T-cell (primary cell): ENCODE measurements at places on chromosomes 5 and 9.

DNA sequence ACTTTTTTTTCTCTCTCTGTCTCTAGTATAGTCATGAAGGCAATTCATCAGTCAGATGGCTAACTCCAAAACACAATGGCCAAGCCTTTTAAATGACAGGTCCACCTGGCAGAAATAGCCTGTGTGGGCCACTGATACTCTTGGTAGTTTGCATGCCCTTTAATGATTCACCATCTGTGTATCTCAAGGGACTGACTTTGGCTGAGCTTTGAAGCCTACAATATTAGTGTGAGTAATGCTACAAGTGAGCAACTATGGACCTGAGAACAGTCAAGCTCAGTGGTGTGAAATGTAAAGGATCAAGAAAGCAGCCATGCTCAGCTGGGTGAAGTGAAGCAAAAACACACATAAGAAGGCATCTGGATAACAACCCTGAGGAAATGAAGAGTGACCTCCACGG lies 506.9 kb downstream of the TLE1 start:
- DNase-seq, result no peak

GRCh38 chr5:170338291-170338690 lies 40.7 kb upstream of the LCP2 start:
- no peak for DNase-seq

- no peak for DNase-seq
Measured at GRCh38 chr9:99054581-99054980, 50.3 kb upstream of the TGFBR1 start.

- no peak for DNase-seq
Measured at GRCh38 chr9:26240020-26240419, 561.8 kb upstream of the TUSC1 start.

DNA sequence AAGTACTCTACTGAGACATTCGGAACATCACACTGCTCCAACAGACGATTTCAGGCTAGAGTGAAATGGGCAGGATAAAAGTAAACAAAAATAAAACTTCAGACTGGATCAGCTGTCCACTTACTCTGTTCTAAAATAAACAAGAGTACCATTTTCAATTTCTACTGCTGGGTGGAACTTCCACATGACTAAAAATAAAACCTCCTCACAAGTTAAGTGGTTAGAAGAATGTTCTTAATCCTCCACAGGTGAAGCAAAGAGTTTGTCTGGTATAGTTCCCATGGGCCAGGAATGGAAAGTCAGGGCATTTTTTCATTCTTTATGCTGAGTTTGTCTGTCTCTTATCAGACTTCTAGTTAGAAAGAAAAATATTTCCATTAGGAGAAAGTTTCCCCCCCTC lies 15.7 kb downstream of the NUDT12 start:
- DNase-seq, result no peak

DNA sequence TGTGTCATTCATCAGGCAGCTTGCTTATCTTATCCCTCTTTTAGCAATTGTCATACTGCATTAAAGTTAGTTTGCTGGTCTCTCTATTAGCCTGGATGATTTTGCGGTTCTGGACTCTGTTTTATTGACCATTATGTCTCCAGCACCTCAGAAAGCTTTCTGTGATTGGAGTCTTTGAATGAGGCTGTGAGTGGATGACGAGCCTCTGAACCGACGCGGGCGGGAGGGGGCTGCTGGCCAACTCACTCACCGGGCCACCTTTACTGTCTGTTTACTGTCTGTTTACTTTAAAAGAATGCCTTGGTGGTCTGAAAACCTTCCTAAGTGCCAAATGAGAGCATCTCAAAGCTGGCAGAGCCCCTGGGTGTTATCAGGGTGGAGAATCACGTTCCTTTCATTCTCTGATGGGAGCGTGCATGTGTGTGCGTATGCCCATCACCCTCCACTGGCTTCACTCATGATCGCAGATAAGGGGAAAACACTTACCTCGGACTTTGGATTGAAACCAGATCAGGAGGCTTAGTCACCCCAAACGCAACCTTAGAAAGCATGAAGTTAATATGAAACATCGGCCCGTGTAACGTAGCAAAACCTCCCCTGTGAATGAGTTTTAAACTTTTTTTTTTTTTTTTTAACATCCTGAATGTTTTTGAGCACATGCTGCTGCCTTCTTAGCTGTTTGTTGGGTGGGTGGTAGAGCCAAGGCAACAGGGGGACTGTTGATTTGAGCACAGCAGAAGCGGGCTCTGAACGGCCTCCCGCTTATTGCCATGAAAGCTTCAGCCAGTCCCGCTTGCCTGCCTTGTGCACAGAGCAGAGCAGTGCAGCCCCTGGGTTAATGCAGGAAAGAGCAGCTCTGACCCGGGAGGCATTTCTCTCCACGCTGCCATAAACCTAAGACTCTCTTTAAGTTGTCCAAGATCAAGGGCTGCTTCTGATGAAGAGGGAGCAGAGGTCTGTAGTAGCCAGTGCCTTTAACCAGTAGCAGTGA lies 173.6 kb downstream of the GADD45G start:
- no peak for DNase-seq

DNA sequence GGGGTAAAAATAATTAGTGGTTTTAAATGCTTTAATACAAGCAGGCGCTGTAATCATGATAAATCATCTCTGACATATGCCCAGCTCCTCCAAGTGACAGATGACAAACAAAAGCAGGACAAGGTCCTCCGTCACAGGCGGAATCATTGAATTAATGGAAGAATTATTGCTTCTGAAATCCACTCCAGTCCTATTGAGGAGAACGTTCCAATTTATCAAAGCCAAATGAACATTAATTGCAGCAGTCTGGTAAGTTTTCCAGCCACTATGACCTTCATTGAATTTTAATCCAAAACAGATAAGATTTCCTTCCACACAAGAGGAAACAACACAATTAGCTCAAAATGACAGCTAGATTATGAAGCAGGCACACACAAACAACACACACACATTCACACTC lies 136.8 kb downstream of the ASTN2 start:
- DNase-seq, result no peak

GRCh38 chr9:134748591-134748990 lies 107.0 kb downstream of the COL5A1 start:
- DNase-seq, result no peak

DNA sequence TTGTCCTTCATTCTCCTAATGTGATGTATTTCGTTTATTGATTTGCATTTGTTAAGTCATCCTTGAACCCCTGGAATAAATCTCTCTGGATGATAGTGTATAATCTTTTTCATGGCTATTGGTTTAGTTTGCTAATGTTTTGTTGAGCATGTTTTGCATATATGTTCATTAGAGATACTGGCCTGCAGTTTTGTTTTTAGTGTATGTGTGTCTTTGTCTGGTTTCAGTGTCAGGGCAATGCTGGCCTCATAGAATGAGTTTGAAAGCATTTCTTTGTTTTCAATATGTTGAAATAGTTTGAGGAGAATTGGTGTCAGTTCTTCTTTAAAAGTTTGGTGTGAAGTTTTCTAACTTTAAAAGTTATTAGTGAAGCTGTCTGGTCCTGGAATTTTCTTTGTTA lies 149.6 kb upstream of the ATP10B start:
- no peak for DNase-seq

GRCh38 chr5:132782101-132782500 lies 5.1 kb upstream of the SEPTIN8 start:
- no peak for DNase-seq

GRCh38 chr5:143624465-143624864 lies 187.5 kb upstream of the HMHB1 start:
- no peak for DNase-seq

- DNase-seq, result no peak
Measured at GRCh38 chr9:14650596-14650995, 42.6 kb downstream of the ZDHHC21 start.

- no peak for DNase-seq
Measured at GRCh38 chr5:95050708-95051107, 234.2 kb downstream of the MCTP1 start.

DNA sequence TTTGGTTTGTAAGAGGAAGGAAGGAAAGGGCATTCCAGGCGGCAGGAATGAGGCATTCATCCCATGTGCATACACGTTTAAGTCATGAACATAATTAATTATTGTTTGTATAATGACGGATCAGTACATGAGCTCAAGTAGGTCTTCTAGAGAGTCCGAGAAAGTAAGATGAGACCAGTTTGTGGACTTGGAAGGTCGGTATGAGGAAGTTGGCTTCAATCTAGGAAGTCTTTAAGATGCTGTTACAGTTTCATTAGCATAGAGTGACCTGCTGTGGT lies 2.1 kb downstream of the GTF3C4 start:
- no peak for DNase-seq

GRCh38 chr9:99373912-99374311 lies 151.8 kb downstream of the SEC61B start:
- DNase-seq, result no peak

GRCh38 chr9:132183134-132183533 lies 21.3 kb downstream of the NTNG2 start:
- DNase-seq, result no peak

- no peak for DNase-seq
Measured at GRCh38 chr5:168291964-168292785, 730 bp downstream of the WWC1 start.

DNA sequence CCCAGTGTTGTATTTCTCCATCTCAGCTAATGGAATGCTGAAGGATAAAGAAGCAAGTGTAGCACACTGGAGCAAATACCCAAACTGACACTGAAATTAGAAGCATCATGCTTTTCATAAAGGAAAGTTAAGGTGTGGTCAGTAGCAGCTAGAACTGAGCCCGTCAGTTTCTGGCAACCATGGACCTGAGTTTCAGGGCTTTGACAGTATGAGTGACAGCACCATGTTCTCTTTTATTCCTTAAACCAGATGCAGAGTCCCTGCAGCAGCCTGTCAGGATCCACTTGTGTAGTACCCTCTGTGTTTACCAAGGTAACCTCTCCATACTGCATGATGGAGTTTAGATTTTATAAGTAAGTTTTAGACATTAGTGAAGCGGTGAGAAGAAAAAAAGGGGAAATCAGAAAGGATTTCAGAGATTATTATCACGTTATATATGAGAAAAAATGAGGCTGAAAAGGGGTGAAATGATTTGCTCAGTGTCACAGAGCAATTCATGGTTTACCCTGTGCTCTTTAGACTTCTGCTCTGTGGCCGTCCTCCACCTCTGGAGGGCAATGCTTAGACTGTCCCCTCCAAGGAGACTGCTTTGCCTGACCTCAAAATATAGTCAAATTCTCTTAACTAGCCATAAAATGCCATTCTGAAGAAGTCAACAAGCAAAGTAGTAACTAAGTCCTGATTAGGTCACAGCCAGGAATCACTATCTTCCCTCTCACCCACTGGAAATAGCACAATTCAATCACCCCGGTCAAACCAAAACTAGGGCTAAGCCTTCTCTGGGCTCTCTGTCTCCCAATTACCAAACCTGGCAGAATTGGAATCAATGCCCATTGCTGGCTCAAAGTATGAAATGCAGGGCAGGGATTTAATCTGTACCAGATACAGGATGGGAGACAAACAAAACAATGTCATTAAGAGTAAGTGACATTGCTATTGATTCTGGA lies 10.5 kb upstream of the MYOT start:
- DNase-seq, result no peak

DNA sequence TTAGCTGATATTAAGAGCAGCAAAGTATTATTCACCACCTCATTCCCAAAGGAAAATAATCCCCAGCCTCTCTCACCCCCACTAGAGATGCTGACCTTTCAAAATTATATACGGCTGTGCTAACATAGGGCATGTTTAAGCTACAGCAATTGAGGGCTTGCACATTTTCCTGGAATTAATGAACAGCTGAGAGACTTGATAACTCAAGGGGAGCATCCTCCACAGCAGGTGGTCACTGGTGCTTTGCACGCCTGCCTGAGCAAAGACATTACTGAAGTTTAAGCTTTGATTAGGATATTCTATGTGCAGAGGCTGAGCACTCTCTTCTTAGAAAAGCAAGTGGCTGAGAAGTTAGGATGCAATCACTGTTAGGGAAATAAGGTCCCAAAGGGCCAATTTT lies 230.9 kb downstream of the FAM114A2 start:
- no peak for DNase-seq

DNA sequence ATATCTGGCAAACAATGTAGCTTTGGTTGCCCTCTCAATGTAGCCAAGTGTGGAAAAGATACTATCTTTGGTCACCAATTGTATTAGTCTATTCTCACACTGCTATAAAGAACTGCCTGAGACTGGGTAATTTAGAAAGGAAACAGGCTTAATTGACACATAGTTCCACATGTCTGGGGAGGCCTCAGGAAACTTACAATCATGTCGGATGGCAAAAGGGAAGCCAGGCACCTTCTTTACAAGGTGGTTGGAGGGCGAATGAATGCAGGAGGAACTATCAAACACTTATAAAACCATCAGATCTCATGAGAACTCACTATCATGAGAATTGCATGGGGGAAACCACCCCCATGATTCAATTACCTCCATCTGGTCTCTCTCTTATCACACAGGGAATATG lies 133.1 kb upstream of the TBCA start:
- DNase-seq, result no peak

- DNase-seq, result no peak
Measured at GRCh38 chr5:154046486-154046885, 7.7 kb downstream of the MFAP3 start.

DNA sequence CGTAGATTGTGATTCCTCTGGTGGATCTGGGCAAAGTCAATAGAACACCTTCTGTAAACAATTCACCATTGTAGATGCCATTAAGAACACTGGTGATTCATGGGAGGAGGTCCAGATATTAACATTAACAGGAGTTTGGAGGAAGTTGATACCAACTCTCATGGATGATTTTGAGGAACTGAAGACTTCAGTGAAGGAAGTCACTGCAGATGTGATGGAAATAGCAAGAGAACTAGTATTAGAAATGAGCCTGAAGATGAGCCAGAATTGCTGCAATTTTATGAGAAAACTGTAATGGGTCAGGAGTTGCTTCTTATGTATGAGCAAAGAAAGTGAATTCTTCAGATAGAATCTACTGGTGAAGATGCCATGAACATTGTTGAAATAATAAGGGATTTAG lies 26.9 kb downstream of the TCERG1 start:
- DNase-seq, result no peak

DNA sequence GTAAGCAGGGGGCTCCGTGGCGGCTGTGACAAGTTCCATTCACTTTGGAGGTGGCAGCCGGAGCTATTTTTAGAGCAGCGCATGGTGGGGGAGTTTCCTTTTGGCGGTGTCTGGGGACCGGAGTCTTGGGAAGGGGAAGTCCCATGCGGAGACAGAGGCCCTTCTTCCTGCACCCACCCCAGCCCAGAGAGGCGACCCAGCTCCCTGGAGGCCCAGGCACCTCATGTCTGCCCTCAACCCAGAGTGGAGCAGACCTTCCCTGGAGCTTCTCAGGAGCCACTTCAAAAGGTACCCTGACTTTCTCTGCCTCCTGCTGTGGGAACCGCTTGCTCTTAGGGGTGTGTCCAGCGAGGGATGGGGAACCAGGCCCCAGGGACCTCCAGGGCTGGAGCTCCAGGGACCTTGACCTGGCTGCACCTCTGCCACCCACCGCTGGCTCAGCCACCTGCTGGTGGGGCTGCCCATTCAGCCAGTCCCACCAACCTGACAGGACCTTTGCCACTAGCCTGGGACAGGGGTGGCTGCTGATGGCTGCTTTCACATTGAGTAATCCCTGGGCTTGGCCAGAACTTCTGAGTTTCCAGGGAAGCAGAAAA lies 34.1 kb downstream of the NEK6 start:
- no peak for DNase-seq

DNA sequence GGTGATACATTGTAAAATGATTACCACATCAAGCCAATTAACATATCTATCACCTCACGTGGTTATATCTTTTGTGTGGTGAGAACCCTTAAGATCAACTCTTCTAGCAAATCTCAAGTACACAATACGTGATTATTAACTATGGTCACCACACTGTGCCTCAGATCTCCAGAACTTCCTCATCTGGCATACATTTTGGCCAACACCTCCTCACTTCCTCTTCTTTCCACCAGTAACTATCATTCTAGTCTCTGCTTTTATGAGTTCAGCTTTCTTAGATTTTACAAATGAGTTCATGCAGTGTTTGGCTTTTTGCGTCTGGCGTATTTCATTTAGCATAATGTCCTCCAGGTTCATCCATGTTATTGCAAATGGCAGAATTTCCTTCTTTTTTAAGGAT lies 35.8 kb downstream of the PRKACG start:
- no peak for DNase-seq
